Stimulated activated CD8-positive, alpha-beta memory T cell treated with anti-CD3 and anti-CD28 coated beads, Interleukin-7, amount 100 ng/mL, for 1 hour (primary cell): ENCODE measurements at places on chromosomes 5 and 9.

- no peak for DNase-seq
Measured at GRCh38 chr9:101705135-101705661, 33.2 kb downstream of the GRIN3A start.

- DNase-seq = no peak
Measured at GRCh38 chr5:176659860-176660461, 12.7 kb downstream of the TSPAN17 start.

- no peak for DNase-seq
Measured at GRCh38 chr5:139705191-139705590, 57.0 kb downstream of the CXXC5 start.

DNA sequence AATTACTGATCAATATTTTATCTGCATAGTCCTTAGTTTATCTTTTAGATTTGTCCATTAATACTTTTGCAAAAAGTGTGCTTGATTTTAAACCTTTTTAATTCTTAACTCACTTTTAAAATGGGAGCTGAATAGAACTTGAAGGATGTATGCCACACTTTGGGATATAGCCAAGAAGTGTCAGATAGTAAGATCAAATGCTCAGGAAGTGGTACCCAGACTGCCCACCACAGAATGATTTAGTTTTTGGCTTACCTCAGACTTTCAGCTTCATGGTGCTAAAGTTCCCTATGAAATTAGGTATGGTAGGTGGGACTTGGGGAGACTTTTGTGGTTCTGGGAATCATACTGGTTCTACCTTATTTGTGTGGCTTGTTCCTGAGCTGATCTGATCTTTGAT lies 14.7 kb downstream of the FOCAD start:
- no peak for DNase-seq

- no peak for DNase-seq
Measured at GRCh38 chr5:1405539-1406530, 39.4 kb downstream of the SLC6A3 start.

DNA sequence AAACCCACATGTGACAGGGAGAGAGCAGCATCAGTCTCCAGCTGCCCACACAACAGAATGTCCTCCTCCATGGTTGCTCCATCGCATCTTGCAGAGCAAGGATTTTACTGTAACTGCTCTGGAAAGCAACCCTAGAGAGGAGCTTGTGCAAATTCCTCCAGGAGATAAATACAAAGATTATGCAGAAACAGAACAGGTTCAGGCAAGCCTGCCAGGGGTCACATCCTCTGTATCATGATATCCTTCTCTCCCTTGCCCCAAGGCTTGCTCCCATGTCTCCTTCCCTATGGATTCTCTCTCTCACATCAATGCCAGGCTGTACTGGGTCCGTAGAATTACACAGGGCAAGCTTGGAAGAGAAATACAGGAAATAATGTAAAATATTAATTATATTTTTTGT lies 226.0 kb downstream of the MPDZ start:
- DNase-seq = no peak

DNA sequence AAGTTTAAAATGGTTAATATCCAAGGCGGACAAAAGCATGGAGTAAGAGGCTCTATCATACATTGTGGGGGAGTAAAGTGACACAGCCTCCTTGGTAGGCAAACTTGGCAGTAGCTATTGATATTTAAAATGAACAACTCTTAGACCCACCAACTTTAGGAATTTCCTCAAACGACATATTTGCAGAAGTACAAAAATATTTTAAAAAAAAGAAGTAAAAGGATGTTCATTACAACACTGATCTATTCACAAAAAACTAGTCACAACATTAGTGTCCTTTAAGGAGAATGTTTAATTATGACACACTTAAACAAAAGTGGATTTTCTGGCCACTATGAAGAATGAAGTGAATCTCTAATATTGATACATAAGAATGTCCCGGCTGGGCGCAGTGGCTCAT lies 1.7 kb downstream of the ALG2 start:
- no peak for DNase-seq
